Mesothelial cell of epicardium (in vitro differentiated cells): ENCODE measurements at places on chromosomes 5 and 9. TPM values are rescaled to one million over a fixed set of nuclear protein-coding genes. Genes with fewer than 3 reads are reported as not detected.

DNA sequence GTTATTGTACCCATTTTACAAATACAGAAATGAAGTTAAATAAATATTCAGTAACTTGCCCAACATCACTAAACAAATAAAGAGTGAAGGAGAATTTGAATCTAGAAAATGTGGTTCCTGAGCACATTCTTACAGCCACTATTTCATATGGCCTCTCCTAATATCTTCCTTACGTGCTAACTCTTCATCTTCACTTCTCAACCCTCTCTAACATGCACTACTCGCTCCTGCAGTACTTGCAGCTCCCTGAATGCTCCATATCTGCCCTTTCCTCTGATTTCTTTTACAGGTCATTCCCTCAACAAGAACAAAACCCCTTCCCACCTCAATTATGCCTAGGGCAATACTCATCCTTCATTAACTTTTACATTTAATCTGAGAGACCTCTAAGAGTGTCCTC lies 711.5 kb downstream of the CETN3 start:
- H3K36me3 ChIP-seq, result no peaks in the 10 kb centered on the region
- H3K27me3 ChIP-seq, result peaks cover 2% of the 10 kb centered on the region
- no peak overlapping the region for H3K4me3 ChIP-seq
- H3K27ac ChIP-seq, result no peak overlapping the region
- DNase-seq, result no peak

DNA sequence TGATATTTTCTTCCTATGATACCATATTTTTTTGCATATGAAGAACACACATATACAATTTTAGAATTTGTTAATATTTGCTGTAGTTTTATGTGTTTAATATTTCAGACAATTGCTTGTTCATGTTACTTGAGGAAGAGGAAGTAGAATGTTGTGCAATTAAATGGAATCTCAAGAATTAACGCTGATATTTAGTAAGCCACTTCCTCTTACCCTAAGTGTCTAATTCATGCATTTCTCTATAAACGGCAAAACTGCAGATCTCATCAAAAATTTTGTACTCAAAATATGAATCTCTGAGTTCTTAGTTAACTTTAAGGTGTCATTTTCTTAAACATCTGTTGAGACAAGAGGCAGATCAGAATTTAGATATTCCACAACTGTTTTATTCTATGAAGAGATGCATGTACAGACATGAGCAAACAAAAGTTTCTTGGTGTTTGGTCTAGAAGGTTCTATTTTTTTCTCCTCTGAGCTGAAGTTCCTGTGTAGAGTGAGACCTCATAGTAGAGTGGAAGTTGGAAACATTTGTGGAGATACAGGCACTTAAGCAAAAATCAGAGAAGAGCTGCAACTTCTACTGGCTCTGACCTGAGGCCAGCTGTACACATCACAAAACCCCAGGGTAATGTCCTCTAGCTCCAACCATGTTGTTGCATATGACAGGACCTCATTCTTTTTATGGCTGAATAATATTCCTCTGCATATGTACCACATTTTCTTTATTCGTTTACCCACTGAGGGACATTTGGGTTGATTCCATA lies 16.6 kb upstream of the TGFBI start:
- no peak for DNase-seq
- H3K36me3 ChIP-seq, result no peaks in the 10 kb centered on the region

- no peak overlapping the region for H3K4me3 ChIP-seq
- no peaks in the 10 kb centered on the region for H3K36me3 ChIP-seq
- peaks cover 29% of the 10 kb centered on the region for H3K4me1 ChIP-seq
- no peaks in the 10 kb centered on the region for H3K27me3 ChIP-seq
- DNase-seq, result no peak
- peak overlapping the region; percentile 99 for H3K27ac ChIP-seq
Measured at GRCh38 chr9:113454914-113455761, 8.4 kb upstream of the RGS3 start.

DNA sequence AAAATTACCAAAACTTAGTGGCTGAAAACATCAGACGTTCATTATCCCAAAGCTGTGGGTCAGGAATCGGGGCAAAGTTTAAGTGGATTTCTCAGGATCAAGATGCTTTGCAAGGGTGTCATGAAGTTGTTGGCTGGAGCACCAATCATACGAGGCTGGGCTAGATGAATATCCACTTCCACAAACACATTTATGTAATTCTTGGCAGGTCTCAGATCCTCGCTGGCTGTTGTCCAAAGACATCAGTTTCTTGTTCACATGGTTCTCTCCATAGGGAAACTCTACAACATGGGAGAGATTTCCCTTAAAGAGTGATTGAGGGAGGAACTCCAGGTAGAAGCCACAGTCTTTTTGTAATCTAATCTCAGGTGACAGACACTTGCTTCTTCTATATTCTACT lies 20.2 kb upstream of the CCDC192 start:
- no peak overlapping the region for H3K27ac ChIP-seq
- DNase-seq, result no peak
- H3K27me3 ChIP-seq, result no peaks in the 10 kb centered on the region
- H3K4me3 ChIP-seq, result no peak overlapping the region
- no peaks in the 10 kb centered on the region for H3K4me1 ChIP-seq

DNA sequence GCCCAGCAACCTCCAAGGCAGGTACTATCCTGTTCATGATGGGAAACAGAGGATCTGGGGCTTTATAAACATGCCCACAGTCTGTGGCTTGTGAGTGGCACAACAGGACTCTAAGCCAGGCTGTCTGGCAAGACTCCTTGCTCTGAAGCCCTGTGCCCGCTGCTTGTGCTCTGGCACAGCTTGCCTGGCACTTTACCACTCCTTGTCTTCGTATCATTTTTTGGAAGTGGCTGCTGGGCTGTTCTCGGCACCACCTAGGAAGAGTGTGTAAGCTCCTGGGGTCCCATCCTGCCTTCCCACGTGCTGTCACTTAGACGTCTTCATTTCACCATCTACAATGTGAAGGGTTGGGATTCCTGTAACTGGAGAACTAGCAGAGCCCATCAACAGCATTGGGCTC lies 59.3 kb upstream of the GLRX start:
- H3K4me3 ChIP-seq, result no peak overlapping the region
- no peaks in the 10 kb centered on the region for H3K27me3 ChIP-seq
- no peaks in the 10 kb centered on the region for H3K36me3 ChIP-seq
- H3K4me1 ChIP-seq, result peaks cover 10% of the 10 kb centered on the region
- H3K27ac ChIP-seq, result no peak overlapping the region

DNA sequence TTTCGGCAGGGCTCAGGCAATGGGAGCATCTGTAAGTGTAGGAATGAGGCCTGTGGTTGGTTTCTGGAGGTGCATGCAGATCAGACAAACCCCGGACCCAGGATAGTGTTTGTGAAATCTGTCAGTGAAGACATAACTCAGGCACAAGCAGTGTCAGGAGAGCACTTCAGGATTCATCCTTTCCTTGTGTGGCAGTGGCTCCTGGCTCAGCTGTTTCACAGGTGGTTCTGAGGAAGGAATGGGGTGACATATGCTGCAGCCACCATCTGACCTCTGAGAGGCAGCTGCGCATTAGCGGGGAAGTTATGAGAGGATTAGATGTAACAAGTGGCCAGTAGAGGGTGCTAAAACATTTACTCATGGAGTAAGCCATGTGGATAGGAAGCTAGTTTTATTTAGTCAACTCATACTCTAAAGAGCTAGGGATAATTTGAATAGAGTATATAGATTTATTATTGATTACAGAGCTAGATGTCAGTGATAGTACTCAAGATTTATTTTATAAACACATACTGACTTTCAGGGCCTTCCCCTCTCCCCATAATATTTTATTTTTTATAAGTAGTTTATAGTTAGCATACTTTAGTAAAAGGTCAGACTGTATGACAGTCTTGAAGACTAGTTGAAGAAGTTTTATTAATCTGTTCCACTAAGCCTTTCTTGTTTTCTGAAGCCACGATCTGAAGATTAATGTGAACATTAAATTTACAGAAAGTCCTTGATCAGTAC lies 28.4 kb downstream of the NNT start:
- no peak for DNase-seq
- H3K36me3 ChIP-seq, result peaks cover 18% of the 10 kb centered on the region
- H3K27me3 ChIP-seq, result no peaks in the 10 kb centered on the region
- H3K4me3 ChIP-seq, result no peak overlapping the region

DNA sequence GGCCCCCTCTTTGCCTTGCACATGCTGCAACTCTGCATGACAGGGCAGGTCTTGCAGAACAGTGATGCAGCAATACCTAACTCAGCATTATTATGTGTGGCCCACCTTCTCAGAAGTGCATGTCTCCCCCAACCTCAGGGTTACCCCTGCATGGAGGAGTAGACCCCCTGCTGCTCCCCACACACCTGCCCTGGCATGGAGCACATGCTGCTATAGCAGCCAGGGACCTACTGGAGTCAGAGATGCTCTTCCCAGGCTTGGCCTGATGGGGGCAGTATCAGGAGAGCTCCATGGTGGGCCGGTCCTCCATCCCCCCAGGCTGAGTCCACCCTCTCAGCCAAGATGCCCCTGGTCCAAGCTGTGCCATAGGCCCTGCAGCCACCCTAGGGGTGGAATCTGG lies 13.2 kb upstream of the BOD1 start:
- no peaks in the 10 kb centered on the region for H3K36me3 ChIP-seq
- no peaks in the 10 kb centered on the region for H3K27me3 ChIP-seq
- H3K4me3 ChIP-seq, result no peak overlapping the region
- DNase-seq, result no peak

DNA sequence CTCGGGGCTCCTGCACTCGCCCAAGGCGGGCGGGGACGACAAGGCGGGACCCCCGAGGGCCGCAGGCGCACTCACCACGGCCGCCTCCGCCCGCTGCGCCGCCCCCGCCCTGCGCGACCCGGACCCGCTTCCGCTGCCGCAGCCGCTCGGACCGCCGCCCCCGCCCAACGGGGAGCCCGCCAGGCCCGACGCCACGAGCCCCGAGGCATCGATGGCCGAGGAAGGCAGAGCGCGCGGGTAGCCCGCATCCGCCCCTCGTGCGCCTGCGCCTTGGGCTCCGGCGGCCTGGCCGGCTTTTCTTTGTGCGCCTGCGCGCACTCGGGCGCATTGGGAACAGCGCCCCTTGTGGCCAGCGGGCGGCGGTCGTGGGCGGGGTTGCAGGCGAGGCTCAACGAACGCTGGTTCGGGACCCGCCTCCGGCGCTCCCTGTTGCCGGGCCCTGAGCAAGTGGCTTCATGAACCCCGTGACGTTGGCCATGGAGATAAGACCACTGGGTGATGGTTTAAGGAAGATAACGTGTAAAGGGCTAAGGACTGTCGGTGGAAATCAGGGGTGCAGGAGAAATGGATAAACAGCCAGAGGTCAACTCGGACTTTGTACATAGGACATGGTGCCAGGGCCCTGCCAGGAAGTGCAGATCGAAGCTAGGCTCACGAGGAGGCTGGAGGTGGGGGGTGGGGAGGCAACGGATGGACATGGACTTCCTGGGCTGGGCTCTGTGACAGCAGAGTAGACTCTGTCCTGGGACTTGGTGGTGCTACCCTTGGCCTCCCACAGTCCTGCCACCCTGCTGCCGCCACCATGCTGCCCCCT lies at the start of the genes C8G and FBXW5:
TSS of gene C8G (plus strand) at position 725 of the 814 bp plus-strand sequence. CDS start at position 803, 78 bp downstream.
TSS of gene FBXW5 (minus strand) at position 220 of the 814 bp plus-strand sequence. CDS start 655 bp downstream, outside the sequence.
- H3K4me3 ChIP-seq, result peak within 1 kb of the TSS; percentile 70
- H3K27me3 ChIP-seq, result no peaks in the 10 kb centered on the region
- DNase-seq, result peak; percentile 96
- H3K36me3 ChIP-seq, result peaks cover 6% of the 10 kb centered on the region

DNA sequence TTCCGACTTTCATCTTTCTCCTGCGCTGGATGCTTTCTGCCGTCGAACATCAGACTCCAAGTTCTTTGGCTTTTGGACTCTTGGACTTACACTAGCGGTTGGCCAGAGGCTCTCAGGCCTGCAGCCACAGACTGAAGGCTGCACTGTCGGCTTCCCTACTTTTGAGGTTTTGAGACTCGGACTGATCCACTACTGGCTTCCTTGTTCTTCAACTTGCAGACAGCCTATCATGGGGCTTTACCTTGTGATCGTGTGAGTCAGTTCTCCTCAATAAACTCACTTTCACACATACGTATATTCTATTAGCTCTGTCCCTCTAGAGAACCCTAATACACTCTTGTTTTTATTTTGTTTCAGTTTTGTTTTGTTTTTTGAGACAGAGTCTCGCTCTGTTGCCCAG lies 10.3 kb downstream of the FKBP15 start:
- DNase-seq, result no peak
- H3K4me1 ChIP-seq, result no peaks in the 10 kb centered on the region
- no peak overlapping the region for H3K4me3 ChIP-seq
- no peaks in the 10 kb centered on the region for H3K27me3 ChIP-seq
- H3K27ac ChIP-seq, result no peak overlapping the region

Gene PCDHGA6
- total RNA-seq, result 0.25 to 0.60 TPM (median 0.57 TPM) in 3 replicates

Gene SETX
- 51.4 to 52.4 TPM (median 51.6 TPM) in 3 replicates for total RNA-seq

Gene KLHL3
- total RNA-seq, result 12.7 to 16.5 TPM (median 13.1 TPM) in 3 replicates

GRCh38 chr5:3835811-3836210 lies 240.2 kb downstream of the IRX1 start:
- no peaks in the 10 kb centered on the region for H3K27me3 ChIP-seq
- no peak overlapping the region for H3K4me3 ChIP-seq
- H3K27ac ChIP-seq, result peak overlapping the region; percentile 64
- H3K36me3 ChIP-seq, result no peaks in the 10 kb centered on the region
- peaks cover 23% of the 10 kb centered on the region for H3K4me1 ChIP-seq
- DNase-seq, result no peak

- peaks cover 2% of the 10 kb centered on the region for H3K27me3 ChIP-seq
- H3K27ac ChIP-seq, result no peak overlapping the region
- H3K36me3 ChIP-seq, result no peaks in the 10 kb centered on the region
- H3K4me1 ChIP-seq, result peaks cover 2% of the 10 kb centered on the region
- no peak overlapping the region for H3K4me3 ChIP-seq
Measured at GRCh38 chr5:152270096-152270495, 135.0 kb downstream of the NMUR2 start.

Gene SLC34A3
- total RNA-seq, result 0.23 to 0.27 TPM in 2 of 3 replicates, not detected in the other

Gene SLC25A2
- 1.3 to 1.6 TPM (median 1.6 TPM) in 3 replicates for total RNA-seq

- H3K27ac ChIP-seq, result no peak overlapping the region
- peaks cover 12% of the 10 kb centered on the region for H3K27me3 ChIP-seq
- H3K4me3 ChIP-seq, result no peak overlapping the region
- H3K36me3 ChIP-seq, result no peaks in the 10 kb centered on the region
Measured at GRCh38 chr5:3661755-3662296, 66.2 kb downstream of the IRX1 start.

DNA sequence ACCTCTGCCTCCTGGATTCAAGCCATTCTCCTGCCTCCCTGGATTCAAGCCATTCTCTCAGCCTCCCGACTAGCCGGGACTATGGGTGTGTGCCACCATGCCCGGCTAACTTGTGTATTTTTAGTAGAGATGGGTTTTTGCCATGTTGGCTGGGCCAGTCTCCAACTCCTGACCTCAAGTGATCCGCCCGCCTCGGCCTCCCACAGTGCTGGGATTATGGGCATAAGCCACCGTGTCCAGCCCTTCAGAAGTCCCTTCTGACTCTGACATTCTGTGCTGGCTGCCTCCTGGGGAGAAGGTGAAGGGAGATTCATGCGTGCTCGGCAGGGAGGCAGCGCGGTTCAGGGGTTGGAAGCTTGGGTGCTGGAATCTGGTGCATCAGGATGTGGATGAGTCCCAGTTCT lies 28.8 kb downstream of the PRRX2 start:
- peaks cover 11% of the 10 kb centered on the region for H3K4me1 ChIP-seq
- H3K4me3 ChIP-seq, result no peak overlapping the region
- no peaks in the 10 kb centered on the region for H3K36me3 ChIP-seq
- no peak overlapping the region for H3K27ac ChIP-seq
- peaks cover 24% of the 10 kb centered on the region for H3K27me3 ChIP-seq

- no peak for DNase-seq
- H3K4me3 ChIP-seq, result no peak overlapping the region
- no peaks in the 10 kb centered on the region for H3K4me1 ChIP-seq
- no peaks in the 10 kb centered on the region for H3K27me3 ChIP-seq
Measured at GRCh38 chr5:153998010-153998409, 40.7 kb downstream of the FAM114A2 start.

Gene CHSY3
- 3.6 to 4.8 TPM (median 3.6 TPM) in 3 replicates for total RNA-seq

GRCh38 chr9:120184266-120184665 lies 395.7 kb downstream of the CDK5RAP2 start:
- H3K36me3 ChIP-seq, result no peaks in the 10 kb centered on the region
- peaks cover 70% of the 10 kb centered on the region for H3K27me3 ChIP-seq
- no peak for DNase-seq
- no peak overlapping the region for H3K27ac ChIP-seq
- no peaks in the 10 kb centered on the region for H3K4me1 ChIP-seq
